Nephron progenitor cell (in vitro differentiated cells): ENCODE measurements at places on chromosomes 5 and 9.

DNA sequence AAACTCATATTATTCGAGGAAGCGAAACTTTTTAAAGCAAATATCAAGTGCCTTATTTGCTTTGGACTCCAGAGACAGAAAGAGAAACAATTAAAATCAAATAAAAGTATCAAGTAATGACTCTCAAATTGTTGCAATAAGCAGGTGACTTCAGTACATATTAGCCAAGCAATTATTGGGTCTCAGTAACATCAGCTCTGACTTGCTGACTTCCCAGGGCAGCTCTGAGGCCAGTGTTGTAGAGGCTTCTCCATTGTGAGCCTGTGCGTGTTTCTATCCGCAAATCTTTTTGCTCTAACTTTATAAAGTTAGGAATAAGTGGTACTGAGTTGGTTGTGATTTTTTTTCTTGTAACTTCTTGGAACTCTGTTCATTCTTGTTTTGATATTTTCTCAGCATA, 186.8 kb upstream of the PRLR start:
- DNase-seq, result no peak

- no peak for DNase-seq
Observed at GRCh38 chr5:96816411-96816939, 8.7 kb upstream of the ERAP1 start.

- no peak for DNase-seq
Observed at GRCh38 chr9:2286333-2286705, 271.2 kb downstream of the SMARCA2 start.

- DNase-seq, result no peak
Observed at GRCh38 chr5:2012885-2013284, 130.2 kb upstream of the IRX4 start.

- DNase-seq, result no peak
Observed at GRCh38 chr9:116585896-116586295, 101.2 kb upstream of the TRIM32 start.

DNA sequence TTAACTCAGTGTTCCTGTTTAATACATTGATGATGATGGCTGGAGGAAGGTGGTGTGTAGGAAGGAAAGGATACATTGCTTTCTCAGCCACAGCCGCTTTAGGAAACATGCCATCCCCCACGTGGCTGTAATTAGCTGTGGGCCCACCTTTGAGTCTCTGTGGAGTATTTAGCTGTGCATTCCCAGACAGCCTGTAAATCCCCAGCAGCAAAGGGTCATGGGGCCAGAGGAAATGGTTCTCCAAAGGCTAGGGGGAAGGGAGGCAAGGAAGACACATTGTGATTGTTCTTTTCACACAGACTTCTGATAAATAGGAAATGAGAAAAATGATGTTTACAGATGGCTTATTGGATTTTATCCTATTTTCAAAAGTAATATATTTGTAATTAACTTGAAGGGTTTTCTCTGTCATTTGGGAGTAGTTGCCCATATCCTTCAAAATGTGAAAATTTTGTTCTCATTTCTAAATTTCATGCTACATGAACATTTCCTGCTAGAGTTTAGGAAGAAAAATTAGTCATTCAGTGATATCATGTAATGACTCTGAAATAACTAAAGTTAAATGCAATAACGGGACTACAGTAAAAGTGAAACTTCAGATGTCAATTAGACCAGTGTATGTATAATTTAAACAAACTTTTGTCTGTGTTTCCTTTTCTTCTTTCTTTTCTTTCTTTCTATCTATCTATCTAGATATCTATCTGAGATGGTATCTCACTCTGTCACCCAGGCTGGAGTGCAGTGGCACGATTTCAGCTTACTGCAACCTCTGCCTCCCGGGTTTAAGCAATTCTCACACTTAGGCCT, 24.3 kb upstream of the F2R start:
- peak; percentile 30 for DNase-seq

DNA sequence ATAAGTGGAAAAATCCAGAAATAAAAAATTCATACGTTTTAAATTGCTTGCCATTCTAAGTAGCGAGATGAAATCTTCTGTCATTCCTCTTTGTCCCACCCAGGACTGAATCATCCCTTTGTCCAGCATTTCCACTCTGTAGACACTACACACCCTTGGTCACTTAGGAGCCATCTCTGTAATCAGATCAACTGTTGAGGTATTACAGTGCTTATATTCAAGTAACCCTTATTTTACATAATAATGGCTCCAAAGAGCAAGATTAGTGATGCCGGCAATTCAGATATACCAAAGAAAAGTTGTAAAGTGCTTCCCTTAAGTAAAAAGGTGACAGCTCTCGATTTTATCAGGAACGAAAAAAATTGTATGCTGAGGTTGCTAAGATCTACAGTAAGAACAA, 60.4 kb downstream of the TRIM36 start:
- DNase-seq, result no peak

DNA sequence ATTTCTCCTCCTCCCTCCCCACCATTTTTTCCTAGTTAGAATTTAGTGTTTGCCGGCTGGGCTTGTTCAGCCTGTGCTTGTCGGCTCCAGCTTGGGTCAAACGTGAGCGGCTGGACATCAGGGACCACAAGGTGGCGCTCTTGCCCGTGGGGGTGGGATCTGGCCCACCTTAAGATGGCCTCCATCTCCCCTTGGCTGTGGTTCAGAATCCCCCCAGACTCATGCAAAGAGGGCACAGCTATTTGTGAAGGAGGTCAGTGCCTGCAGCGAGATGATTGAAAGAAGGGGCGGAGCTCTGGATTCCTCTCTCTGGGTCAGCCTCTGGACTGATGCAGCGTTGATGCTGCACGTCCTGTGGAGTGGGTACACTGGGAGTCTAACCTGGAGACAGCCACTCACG, 283.3 kb upstream of the TUT7 start:
- peak; percentile 84 for DNase-seq

DNA sequence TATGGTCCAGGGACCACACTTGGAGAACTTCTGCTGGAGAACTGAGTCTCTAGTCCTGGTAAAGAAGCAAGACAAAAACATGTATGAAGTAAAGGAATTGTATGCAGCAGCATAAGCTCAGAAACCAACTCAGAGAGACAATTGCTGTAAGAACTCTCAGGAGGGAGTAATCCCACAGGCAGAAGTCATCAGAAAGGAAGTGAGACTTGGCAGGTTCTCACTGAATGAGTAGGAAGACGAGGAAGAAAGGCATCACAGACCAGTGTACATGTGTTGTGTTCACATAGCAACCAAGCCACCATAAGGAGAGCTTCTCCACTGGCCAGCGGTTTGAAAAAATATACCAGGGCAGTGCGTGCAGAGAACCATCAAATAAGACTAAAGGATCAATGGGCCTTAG, 57.9 kb upstream of the FST start:
- DNase-seq, result no peak

- DNase-seq, result no peak
Observed at GRCh38 chr5:78927657-78928282, 57.3 kb downstream of the ARSB start.

DNA sequence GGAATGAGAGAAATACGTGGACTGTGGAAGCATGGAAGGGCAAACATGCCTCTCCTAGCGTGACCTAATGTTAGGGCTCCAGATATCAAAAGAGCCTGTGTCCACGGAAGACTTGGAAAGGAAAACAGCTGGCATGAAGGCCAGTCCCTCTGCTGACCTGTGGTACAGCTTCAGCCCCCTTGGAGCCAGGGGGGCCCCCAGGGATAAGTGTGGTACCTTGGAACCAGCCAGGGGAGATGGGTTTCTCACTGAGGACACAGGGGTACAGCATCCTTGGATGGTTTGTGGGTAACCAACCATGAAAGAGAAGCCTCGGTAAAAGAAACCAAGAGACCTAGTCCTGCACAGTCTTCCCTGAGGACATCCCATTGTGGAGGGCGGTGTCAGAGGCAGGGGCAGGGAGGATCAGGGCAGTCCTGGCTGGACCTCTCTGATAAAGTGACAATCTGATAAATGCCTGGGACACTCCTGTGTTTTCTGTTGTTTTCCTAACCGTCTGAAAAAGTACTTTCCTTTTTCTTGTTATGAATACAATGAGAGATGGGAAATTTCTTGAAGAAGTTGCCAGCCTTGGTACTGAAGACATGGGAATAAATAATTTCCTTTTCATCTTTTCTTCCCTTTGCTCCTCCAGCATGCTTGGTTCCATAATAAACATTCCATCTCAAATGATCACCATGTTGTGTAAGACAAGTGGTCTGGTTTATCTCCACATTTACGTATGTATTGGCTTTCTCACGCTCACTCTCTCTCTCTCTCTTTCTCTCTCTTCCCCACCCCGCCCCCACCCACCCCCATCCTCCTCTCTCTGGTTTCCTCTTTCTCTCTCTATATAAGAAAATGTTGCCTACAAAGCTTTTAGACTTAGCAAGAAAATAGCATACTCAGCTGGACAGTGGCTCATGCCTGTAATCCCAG, 102.1 kb downstream of the SUSD1 start:
- no peak for DNase-seq

DNA sequence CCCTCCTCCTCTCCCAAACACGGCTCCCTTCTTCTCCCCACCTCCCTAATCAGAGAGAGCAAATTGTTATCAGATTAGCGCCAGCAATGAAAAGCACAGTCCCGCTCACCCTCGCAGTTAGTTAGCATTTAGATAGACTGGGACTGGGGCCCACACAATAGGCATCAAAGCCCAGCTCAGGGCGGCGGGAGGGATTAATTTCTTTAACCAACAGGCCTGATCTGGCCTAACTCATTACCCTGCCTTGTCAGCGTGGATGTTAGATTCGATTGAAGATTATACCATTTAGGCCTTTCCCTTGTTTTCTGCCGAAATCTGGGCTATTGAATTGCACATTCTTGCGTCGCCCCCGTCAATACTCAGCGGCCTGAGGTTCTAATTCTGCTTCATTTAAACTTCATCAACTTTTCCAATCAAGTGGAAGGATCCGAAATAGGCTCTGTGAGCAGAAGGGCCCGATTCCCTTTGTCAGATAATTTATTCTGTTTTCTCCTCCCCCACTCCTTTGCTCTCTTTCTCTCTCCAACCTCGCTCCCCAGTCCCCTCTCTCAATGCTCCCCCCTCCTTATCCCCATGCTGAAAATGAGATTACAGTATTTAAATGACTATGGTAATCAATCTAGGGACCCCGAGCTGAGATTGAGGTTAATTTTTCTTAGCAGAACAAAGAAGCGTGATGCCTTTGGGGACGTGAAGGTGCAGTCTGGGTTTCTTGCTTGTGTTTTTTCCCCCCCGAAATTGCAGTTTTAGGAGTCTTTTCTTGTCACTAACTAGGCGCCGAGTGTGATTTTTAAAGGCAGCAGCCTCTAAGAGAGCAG, 15.1 kb downstream of the CFAP77 start:
- DNase-seq, result no peak

DNA sequence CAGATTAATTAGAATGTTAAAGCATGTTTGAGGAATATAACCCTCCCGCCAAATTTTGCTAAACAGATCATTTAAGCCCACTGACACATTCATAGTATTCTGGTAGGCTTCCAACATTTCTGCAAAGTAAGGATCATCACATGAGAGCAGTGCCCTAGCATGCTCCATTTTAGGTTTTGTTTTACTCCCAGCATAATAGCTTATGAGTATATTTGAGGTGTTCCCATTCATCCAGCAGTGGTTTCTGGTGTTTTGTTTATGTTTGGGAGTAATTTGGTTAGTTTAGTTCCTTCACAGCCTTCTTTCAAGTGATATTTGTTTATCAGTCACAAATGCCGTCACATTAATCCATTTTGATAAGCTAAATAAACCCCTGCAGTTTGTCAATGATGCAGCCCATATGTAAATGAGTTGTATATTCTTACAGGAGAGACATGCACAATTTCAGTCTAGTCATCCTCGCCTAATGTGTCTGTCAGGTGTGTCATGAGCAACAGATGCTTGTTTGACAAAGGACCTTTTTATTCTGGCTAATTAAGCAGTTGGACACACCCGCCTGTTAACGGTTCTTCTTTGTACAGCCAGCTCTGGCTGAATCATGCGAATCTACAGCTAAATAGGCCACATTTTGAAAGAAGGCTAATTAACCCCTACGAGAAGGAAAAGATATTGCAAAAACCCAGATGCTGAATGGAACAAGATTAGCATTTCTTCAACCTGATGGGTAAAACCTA, 124.4 kb downstream of the RFX3 start:
- no peak for DNase-seq

DNA sequence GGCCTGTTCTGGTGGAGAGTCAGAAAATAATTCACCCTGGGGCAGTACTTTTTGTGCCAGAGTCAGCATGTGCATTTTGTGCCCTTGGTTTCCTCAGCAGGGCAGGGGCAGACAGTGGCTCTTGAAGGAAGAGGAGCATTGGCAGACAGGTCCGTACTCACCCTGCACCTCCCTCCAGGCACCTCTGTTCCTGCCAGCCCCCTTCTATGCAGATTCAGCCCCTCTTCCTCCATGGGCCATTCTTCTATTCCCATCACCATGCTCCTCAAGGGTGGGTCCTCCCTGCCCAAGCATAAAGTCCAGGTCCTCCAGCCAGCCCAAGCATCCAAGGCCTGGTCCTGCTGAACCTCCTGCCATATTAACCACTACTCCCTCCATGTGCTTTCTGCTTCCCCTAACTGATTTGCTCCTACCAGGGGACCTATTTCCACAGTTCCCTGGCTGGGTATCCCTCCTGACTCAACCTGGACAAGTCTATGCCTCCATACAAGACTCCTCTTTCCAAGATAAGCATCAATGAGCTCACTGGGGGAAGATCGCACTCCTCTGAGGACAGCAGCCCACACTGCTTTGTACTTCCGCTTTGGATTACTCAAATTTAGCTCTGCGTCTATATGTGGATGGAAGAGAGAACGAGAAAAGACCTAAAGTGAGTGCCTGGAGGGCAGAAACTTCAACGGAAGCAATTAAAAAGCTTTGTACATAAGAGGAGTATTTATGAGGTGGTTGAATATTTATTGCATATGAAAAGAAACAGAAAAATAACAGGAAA, 9.3 kb upstream of the ACSL6 start:
- no peak for DNase-seq

GRCh38 chr9:136944212-136944518, 373 bp downstream of the FBXW5 start:
- no peak for DNase-seq

DNA sequence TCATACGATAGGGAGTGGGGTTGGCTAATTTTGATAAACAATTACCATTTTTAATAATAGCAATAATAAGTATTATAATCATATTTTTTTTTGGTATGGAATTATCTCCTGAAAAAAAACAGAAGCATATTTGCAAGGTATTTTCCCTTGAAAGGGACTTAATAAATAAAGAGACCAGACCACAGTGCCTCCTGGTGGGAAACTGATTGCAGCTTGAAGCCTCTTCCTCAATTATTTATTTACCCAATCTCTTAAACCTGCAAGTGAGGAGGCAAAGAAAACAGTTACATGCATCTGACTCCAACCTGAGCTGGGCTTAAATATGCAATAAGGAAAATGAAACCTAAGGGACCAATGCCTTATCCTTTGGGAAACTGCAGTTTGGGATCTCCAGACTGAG, 388.1 kb upstream of the ACO1 start:
- DNase-seq, result no peak
